Effector memory CD4-positive, alpha-beta T cell (primary cell): ENCODE measurements at places on chromosomes 7 and 10.

DNA sequence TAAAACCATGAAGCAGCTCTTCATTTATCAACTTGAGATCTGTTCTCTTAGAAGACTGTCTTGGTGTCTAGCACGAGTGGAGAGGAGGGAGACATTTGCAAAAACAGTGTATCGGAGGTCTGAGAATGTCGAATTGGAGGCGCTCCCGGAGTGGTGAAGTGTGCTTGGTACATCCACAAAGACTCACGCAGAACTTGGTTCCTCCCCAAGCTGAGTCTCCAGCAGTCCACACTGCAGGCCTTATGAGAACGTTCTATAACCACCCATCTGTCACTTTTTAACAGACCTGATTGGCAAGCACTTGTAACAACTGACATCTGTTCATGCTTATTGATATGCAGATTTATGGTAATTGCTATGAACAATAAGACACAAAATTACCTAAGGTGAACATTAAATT is 261.6 kb downstream of the CELF2 start:
- DNase-seq = no peak

DNA sequence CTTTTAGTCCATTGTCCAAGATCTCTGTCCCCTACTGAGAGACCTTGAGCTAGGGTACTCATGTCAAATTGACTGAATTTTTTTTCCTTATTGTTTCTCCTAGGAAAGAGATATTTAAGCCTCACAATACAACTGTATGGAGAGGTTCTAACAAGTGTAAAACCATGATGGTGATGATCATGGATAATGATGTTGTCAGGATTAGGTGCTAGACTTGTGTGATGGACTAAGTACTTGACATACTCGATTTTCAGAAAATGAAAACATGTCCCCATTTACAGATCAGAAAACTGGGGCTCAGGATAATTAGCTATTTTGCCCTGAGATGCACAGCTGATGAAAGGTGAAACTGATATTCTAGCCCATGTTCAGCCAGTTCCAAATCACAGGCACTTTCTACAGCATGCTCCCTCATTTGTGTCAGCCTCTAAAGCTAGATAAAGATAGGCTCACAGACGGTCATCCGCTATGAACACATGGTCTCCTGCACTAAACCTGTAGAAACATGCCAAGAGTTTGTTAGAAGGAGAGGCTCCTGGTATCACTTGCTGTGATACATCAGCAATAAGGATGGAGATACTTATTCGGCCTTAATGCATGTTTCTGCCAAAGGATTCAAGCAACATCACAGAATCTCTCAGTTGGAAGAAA is 67.6 kb downstream of the CREB3L2 start:
- no peak for DNase-seq

DNA sequence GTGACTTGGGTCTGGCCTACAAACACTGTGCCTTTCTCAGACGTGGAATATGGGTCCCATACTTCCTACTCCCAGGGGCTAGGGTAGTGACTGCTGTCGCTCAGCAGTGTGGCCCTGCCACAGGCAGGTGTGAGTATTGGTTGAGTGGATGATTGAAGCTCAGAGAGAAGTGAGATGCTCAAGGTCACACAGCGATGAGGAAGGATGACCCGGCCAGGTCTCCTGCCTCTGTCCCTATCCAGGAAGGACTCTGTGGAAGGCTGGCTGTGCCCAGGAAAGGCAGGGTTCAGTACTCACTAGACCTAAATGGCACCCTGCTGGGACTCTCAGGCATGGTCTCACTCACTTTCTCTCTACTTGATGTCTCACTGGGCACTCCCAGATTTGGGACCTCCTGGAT is 2.8 kb downstream of the PRF1 start:
- no peak for DNase-seq

DNA sequence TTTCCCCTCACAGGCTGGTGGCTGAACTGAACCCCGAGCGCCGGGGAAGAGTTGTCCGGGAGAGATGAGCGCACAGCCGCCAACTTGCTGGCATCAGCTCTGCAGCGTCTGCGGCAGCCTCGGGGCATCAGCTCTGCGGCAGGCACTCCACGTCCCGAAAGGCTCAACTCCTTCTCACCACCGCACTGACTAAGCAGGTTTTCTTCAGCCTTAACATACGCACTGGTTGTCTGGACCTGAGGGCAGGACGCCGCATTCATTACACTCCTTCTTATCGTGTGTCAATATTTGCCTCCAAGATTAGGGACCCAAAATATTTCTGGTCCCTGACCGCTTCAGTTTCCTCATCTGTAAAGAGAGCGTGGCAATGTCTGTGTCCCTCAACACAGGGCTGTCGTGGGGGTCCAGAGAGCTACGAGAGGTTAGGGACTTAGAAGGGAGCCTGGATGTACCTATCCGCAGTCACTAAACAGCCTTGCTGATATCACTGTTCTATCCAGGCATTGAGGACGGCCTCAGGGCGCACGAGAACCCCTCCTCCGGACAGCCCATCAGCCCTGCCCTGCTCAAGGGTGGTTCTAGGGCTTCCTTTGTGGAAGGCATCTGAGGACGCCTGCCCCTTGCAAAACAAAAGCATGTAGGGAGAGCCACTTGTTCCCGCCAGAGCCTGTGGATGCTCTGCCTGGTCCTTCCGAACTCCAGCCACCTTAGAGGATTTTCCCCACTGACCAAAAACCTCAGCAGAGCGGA is 42.8 kb upstream of the FIGNL1 start:
- no peak for DNase-seq
